ENCODE measurements at places on chromosomes 11 and 22. TPM values are rescaled to one million over a fixed set of nuclear protein-coding genes. Genes with fewer than 3 reads are reported as not detected.

ADAMTS15 gene
- polyA plus RNA-seq = 0.09 TPM

CST6 gene
- 35.1 TPM for polyA plus RNA-seq

MISFA gene
- polyA plus RNA-seq = 1.8 TPM

KRTAP5-10 gene
- polyA plus RNA-seq = not detected

IGLL1 gene
- not detected for polyA plus RNA-seq

ZBTB16 gene
- polyA plus RNA-seq = not detected

USH1C gene
- not detected for polyA plus RNA-seq

GDPD4 gene
- polyA plus RNA-seq = not detected

CALCA gene
- polyA plus RNA-seq = not detected

VSIG2 gene
- polyA plus RNA-seq = not detected

DEUP1 gene
- not detected for polyA plus RNA-seq

LIF gene
- polyA plus RNA-seq = 1.4 TPM

OR4D9 gene
- polyA plus RNA-seq = not detected

CLTCL1 gene
- polyA plus RNA-seq = 8.9 TPM

GAL3ST1 gene
- not detected for polyA plus RNA-seq

TRABD gene
- polyA plus RNA-seq = 20.7 TPM

ZNF215 gene
- 5.6 TPM for polyA plus RNA-seq

ANKK1 gene
- polyA plus RNA-seq = not detected

ACR gene
- not detected for polyA plus RNA-seq

HEPN1 gene
- polyA plus RNA-seq = not detected

OR2AG2 gene
- not detected for polyA plus RNA-seq

C22orf42 gene
- not detected for polyA plus RNA-seq

MS4A15 gene
- not detected for polyA plus RNA-seq

PPM1F gene
- polyA plus RNA-seq = 17.6 TPM

FOLR1 gene
- polyA plus RNA-seq = not detected

ZC3H12C gene
- 1.5 TPM for polyA plus RNA-seq

SLC35C1 gene
- 17.8 TPM for polyA plus RNA-seq

SULT4A1 gene
- polyA plus RNA-seq = not detected

CHRNA10 gene
- polyA plus RNA-seq = 0.28 TPM

PIWIL4 gene
- polyA plus RNA-seq = 1.4 TPM

SCUBE2 gene
- polyA plus RNA-seq = 1.3 TPM

TIMP3 gene
- polyA plus RNA-seq = 1,490 TPM

BTBD18 gene
- polyA plus RNA-seq = not detected

OR4D5 gene
- not detected for polyA plus RNA-seq

Data from GM23248 (cell line).